Left forelimb (tissue), 1 donor: ENCODE measurements at places on chromosomes 1 and 21.

GRCh38 chr1:16050328-16050727, 6.7 kb downstream of the CLCNKB start:
- DNase-seq = no peak

GRCh38 chr1:238581332-238581731, 690.6 kb upstream of the ZP4 start:
- DNase-seq = no peak

GRCh38 chr1:246528933-246529731, 22.1 kb upstream of the SMYD3 start:
- no peak for DNase-seq

DNA sequence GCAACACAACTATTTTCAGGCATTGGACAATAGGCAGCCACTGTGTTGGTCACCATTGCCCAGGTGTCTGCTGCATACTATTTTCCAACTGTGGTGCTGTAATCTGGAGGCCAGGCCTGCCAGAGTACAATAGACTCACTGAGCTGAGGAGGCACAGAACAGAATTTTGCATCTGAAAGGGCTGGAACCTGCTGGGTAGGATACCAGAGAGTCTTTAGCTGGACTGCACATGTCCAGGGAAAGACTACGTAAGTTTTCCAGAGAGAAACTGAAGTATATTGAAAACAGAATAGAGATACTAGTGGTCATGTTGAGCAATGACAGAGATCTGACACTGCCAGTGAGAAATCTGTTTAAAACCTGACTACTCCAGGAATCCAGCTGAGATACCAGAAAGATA, 200.8 kb downstream of the RASAL2 start:
- no peak for DNase-seq

GRCh38 chr1:2803086-2803930, 1.8 kb upstream of the TTC34 start:
- no peak for DNase-seq
